ENCODE measurements at places on chromosomes 1 and 21.

GRCh38 chr1:109883248-109883955 is 27.2 kb upstream of the CSF1 start:
- no peak for DNase-seq

DNA sequence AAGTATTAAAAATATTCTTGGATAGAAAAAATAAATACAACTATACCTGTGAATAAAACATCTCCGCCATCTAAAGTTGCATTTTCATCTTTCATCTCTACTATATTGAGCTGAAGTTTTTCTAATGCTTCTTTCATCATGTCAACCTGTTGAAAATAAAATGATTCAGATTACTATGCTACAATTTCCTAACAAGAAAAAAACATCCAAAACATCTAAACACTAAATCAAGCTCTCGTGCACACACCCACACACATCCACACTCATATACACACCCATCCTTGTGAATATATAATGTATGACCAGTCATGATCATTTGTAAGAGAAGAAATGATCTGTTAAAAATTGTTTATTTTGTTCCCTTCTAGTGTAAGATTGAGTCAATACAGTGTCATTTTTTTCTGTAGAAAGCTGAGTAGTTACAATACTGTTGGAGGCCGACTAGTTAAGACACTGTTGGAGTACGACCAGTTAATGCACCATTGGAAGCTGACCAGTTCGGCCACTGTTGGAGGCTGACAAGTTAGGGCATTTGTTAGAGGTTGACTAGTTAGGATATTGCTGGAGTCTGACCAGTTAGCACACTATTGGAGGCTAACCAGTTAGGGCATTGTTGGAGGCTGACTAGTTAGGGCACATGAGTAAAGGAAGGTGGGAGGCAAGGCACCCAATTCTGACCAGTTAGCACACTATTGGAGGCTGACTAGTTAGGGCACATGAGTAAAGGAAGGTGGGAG is 82.4 kb upstream of the BCL10 start:
- DNase-seq: no peak

DNA sequence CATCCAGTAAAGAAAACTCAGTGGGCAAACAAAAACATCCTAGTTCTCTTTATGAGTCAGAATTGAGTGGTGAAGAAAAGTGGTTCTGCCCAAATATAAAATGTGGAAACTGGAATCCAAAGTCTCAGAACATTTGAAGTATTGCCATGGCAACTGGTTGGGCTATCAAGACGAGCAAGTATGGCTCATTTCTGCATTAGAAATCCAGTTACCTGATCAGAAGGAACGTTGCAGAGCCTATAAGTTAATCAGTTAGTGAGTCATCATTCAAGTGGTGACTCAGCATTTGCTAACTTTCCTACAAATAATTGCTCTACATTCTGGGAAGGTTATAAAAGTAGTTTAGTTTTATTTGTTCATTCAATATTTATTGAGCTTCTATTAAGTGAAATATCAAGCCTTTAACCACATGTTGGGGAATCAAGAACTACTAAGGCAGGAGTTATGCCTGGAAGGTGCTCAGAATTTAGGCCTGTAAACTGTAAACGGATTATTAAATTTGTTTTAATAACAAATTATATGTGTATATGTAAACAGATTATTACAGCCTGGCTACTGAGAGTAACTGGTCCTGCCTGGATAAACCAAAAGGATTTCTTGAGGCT is 104.3 kb downstream of the PAPPA2 start:
- DNase-seq: no peak

DNA sequence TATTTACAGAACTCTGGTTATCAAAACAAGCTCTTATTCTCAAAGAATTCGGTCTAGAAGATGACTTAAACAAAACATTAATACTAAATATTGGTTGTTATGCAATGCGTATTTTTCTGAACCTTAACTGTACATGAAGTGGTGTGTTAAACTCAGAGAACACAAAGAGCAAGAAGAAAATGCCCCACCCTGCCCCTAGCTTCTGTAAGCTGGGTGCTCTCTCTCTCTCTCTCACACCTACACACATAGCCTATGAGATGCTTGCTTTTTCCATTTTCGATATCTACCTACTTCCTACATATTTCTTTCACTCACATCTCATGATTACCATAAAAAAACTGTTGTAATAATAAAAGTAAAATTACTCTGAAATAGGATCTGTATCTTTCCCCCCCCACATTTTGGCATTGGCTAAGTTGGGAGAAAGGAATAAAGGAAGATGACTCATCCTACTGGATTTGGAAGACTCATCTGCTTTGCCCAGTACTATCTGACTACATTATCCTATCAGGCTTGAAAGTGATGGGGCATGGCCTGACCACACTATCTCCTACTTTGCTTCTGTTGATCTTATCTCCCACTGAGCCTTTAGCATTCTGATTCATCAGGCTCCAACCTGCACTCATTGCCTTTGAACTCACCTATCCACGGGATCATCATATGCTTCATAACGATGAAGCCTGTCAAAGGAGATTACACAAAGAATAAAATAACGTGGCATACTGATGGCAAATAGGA is 2.9 kb downstream of the CRYZ start:
- DNase-seq: no peak

DNA sequence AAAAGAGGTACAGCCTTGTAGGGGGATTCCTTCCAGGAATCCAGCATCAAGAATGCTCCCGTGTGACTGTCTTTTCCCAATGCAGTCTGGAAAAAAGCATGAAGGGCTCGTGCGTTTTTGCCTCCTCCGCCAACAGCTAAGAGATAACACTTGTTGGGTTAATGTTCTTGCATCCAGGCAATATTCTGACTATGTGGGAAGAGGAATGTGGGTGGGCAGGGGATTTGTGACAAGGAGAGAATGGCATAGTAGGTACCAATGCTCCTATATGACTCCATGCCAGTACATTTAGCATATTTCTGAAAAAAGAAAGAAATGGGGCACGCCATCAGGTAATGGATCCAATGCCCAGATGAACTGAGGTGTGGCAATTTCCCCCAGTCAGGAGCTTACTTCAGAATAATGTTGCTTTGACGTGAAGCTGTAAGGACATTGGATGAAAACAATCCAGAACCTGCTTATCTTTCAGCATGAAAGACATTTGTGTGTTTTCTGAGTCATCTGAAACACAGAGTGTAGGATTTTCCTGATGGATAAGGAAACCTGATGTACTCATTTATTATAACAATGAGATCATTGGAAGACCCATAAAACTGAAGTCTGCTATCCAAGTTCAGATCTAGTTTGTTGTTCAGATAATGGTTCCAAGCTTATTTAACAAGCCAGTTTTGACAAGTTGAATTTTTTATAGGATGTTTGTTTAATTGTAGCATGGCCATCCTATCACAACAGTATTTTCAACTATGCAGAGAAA is 105.5 kb downstream of the LYPLAL1 start:
- DNase-seq: no peak

GRCh38 chr1:160618763-160619274 is 28.0 kb downstream of the SLAMF1 start:
- no peak for DNase-seq

- no peak for DNase-seq
Observed at GRCh38 chr1:246213947-246214346, 293.1 kb downstream of the SMYD3 start.

DNA sequence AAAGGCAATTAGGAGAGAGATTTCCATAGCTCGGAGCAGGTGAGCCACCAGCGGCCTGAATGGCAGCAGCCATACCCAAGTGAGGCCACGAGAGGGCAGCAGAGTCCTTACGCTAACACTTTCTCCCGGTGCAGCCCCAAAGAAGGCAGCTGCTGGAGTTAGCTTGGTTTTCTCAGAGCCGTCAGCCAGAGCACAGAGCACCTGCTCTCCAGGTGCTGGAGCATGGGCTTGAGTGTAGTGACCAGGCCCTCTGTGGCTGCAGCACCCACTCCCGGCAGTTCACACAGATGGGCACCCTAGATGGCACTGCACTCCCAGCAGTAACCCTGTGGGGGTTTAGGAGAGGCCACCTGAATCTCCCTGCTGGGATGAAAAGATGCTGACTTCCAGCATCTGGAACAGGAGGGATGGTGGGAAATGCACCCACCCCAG is 45.8 kb downstream of the TMCC2 start:
- peak; percentile 88 for DNase-seq

- DNase-seq: no peak
Observed at GRCh38 chr1:44059664-44060355, 28.5 kb upstream of the SLC6A9 start.

- no peak for DNase-seq
Observed at GRCh38 chr1:177145106-177146070, 19.1 kb downstream of the ASTN1 start.

DNA sequence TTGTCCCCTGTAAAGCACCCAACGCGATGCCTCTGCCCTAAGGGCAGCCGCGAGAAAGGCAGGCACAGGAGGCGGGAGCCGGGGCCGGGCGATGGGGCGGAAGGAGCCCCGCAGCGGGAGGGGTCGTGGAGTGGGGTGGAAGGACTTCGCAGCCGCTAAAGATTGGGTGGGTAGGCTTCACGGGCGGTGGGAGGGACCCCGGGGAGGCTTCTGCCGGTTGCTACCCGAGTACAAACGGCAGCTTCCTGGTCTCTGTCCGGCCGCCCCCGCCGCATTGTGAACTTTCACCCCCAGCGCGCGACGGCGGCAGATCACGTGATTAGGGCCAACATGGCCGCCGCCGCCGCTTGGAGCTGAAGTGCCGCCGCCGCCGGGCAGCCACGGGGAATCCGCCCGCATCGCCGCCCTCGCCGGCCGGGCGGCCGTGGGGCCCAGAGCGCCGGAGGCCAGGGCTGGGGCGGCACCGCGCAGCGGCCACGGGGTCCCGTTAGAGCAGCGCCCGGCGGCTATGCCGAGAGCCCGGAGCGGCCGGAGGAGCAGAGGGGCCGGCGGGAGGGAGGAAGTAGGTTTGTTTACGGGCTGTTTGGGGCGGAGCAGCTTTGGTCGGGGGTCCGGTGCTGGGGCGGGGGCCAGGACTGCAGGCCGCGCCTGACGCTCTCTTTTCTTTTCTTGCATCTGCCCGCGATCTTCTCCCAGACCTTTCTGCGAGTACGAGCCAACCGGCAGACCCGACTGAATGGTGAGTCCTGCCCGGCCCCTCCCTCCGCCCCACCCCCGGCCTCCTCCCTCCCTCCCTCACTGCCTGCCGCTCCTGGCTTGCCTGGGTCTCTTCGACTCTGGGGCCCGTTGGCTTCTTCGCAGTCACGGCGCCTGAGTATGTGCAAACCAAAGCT is 42.4 kb downstream of the TMEM53 start:
- peak; percentile 94 for DNase-seq

DNA sequence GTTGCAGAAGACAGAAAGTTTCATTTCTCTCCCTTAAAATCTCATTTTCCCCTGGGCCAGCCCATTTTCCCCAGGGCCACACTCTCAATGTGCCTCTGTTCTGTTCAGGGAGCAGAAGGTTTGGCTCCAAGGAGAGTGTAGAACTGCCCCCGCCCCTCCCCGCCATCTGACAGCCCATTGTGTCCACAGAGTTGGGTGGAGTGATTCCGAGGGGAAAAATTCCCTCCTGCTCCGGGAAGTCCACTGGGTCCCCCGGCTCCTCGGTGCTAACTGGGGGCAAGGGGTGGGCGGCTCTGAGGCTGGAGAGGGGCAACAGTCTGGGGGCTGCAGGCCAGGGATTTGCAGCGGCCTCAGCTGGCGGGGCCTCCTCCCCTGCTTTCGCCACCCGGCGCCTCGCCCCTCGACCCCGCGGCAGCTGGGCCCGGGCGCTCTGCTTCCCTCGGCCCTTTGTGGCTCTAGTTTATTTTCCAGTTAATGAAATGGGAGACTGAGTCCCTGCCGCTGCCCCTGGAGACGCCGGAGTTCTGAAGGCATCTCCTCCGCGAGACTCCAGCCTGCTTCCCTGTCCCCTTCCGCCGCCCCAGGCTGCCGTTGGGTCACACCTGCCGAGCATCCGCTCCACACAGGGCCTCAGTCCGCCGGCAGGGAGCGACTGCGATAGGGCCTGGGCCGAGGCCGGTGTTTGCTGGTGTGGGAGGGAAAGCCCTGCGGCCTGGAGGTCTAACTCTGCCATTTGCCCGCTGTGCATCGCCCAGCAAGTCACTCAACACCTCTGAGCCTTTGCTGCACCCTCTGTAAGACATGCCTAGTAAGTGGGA is 14.7 kb upstream of the KIRREL1 start:
- no peak for DNase-seq

DNA sequence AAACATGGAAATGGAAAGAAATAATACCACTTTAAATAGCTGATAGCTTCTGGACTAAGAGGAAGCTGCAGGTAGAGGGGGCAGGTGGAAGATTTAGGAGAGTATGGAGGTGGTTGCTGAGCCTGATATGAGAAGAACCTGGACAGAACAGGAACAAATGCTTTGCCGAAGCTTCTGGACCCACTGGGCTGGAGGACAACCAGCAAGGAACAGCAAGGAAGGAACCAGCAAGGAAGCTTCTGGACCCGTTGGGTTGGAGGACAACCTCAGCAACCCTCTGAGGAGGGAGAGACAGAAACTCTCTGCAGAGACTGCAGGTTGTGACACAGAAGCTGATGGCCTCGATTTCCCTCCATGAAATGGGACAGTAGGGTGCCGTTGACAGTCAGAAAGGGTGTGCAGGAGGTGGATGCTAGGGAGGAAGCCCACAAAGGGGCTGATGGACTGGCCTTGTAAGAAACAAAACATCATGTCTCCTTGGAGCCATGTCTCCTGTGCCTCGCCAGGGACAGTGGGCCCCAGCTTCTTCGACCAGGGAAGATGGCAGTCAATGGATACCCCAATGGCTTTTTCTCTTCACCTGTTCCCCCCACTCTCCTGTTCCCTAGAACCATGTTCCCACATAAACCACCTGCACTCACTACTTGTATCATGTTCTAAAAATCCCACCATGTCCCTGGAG is 8.3 kb upstream of the WNT3A start:
- no peak for DNase-seq

- DNase-seq: peak; percentile 61
Observed at GRCh38 chr1:47388891-47389238, 27.2 kb upstream of the FOXE3 start.

DNA sequence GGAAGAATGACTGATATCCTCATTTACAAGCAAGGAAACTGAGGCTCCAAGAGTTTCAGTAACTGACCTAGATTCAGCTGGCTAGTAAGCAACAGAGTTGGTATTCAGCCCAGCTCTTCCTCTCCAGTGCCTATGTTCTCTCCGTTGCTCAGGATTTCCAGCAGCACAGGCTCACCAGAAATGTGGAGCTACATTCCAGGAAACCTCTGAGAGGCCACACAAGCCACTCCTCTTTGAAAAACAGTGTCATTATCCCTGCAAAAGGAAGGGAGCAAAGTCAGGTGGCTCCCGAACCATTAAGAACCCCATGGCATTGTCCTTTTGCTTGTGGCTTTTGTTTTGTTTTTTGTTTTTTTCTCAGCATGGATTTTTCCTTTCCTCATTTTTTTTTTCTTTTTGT is 40.6 kb upstream of the DUSP10 start:
- no peak for DNase-seq

- no peak for DNase-seq
Observed at GRCh38 chr1:205719015-205719414, 31.0 kb downstream of the NUCKS1 start.

Data from ureter (tissue), 1 donor.